Forelimb muscle (tissue), 1 donor: ENCODE measurements at places on chromosomes 6 and 20.
A peak's percentile ranks its signal among the peaks of the same experiment; 100 is the strongest.

- no peak for DNase-seq
Measured at GRCh38 chr20:24442909-24443308, 26.5 kb upstream of the SYNDIG1 start.

DNA sequence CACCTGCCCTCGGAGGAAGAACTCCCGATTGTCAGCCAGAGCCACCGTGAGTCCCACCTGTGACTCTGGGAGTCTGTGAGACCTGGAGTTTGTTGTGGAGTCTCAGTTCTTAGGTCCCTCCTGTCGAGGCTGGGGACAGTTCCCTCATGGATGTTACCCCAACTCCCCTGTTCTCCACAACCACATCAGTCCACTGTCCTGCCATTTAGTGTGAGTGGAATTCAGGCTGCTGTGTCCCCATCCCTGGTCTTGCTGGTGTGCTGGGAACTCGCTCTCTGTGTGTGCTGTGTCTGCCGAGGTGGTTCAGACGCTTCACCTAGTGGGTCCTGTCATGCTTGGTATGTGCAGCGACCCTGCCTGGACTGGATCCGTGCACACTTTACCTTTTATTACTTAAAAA, 163.2 kb downstream of the DTNBP1 start:
- no peak for DNase-seq

DNA sequence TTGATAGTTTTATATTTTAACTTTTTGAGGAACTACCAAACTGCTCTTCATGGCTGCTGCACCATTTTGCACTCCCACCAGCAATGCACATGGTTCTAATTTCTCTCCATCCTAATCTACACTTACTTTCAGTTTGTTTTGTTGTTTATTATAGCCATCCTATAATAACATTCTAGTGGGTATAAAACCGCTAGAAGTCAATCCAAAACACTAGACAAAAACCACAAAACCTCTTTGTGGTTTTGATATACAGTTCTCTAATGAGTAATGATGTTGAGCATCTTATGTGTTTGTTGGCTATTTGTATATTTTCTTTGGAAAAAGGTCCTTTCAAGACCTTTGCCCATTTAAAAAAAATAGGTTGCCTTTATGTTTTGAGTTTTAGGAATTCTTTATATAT, 5.6 kb downstream of the RPP21 start:
- DNase-seq, result no peak

DNA sequence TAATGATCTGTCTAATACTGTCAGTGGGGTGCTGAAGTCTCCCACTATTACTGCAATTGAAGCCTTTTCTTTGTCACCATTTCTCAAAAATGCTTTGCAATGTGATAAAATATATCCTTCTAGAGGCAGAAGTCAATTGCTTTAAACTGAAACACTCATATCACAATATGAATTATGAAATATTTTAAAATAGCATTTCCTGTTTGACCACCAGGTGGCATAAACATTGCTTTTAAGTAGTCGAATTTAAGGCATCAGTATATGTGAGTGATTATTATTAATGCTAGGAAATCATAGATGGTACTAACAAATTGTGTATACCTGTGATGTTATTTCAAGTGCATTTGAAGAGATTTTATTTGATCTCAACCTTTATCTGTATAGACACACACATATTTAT, 87.5 kb downstream of the MEI4 start:
- peak; percentile 8 for DNase-seq

- no peak for DNase-seq
Measured at GRCh38 chr6:30818391-30818841, 65.9 kb upstream of the DDR1 start.

DNA sequence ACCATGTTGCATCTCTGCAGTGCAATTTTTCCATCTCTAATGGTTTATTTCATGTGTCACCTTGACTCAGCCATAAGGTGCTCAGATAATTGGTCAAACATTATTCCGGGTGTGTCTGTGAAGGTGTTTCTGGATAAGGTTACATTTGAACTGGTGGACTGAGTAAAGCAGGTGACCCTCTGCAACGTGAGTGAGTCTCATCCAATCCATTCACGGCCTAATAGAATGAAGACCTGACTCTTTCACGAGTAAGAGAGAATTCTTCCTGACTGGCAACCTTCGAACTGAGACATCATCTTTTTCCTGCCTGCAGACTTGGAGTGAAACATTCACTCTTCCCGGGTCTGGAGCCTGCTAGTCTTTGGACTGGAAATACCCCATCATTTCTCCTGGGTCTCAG, 77.1 kb upstream of the SLC22A23 start:
- DNase-seq, result no peak

DNA sequence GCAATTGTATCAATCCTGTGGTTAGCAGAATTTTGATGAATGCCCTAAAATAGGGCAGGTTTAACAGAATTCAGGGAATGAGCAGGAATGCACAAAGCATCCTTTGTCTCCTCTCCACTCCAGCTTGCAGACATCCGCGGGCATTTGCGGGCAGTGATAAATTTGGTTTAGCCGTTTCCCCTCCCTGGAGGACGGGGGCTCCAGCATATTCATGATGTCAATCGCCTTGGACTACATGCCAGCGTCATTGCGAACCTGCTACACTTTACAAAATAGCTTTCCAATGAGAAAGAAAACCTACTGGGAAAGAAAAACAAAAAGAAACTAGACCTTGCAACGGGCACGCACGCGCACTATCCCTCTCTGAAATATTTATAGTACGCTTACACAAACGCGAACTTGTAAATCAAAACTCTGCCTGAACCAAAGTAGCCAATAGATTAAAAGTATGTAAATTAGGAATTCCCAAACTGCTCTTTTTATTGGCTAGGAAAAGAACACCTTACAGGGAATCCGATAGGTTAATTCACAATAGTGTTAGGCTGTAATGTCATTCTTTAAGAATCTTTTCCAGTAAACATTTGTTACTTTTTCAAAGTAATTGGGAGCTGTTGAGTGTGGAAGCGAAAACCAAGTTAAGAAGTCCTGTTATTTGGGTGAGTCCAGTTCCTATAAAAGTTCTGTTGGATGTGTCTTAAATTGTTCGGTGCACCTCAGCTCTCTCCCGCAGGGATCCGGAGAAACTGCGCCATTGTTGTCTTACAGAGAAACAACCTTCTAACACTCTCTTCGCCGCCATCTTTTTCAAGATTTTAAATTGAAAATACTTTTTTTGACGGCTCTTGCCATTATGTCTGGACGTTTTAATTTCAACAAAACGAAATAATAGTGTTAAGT, 136.7 kb downstream of the HFE start:
- peak; percentile 93 for DNase-seq

GRCh38 chr6:45732731-45733130, 282.9 kb downstream of the CLIC5 start:
- DNase-seq, result no peak

- DNase-seq, result no peak
Measured at GRCh38 chr6:154806804-154807203, 73.6 kb downstream of the SCAF8 start.

GRCh38 chr6:99458319-99458718, 33.2 kb upstream of the PNISR start:
- no peak for DNase-seq

- no peak for DNase-seq
Measured at GRCh38 chr6:35363293-35363750, 21.0 kb downstream of the PPARD start.

DNA sequence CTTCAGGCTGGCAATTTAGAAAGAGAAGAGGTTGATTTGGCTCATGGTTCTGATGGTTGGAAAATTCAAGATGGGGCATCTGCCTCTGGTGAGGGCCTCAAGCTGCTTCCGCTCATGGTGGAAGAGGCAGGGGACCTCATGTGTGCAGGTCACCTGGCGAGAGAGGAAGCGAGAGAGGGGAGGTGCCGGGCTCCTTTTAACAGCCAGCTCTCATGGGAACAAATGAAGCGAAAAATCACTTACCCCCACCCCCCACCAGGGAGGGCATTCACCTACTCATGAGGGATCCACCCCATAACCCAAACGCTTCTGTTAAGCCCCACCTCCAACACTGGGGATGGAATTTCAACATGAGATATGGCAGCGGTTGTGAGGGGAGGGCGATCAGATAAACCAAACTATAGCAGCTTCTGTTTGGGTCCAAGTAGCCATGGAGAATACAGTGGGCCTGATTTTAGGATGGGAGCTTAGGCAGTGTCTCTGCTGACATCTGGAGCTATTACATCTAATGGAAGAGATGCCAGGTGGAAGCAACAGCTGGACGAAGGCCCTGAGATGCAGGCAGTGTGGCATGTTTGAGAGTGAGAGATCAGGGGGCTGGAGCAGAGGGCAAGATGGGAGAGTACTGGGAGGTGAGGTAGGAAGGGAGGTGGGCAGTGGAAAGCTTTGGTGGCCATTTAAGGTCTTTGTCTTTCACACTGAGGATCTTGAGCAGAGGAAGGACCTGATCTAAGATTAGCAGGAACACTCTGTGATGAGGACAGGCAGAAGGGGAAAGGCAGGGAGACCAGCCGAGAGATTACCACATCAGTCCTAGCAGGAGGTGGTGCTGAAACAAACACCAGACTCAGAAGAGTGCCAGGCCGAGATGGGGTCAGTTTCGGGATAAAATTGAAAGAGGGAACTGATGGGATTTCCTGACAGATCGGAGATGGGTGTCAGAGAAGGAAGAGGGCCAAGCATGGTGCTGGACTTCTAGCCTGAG, 161.8 kb downstream of the NFATC2 start:
- DNase-seq, result no peak

DNA sequence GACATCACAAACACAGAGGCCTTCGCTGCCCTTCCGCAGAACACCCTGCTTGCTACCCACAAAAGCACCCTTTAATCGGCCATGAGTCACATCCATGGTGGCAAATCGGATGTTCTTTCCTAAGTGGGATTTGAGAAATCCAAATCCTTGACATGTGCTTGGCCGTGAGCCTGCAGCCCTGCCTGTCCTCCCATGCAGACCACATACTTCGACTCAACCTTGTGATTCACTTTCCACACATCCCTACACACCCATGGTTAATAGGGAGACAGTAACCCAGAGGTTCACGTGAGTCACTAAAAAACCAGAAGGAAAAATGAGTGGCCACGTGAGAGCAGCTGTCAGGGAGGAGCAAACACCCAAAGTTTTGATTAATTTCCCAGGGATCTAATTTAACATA, 19.4 kb downstream of the RAMACL start:
- no peak for DNase-seq

- no peak for DNase-seq
Measured at GRCh38 chr20:11686195-11686594, 231.5 kb upstream of the BTBD3 start.

- no peak for DNase-seq
Measured at GRCh38 chr6:117448011-117448410, 22.3 kb upstream of the ROS1 start.

- DNase-seq, result no peak
Measured at GRCh38 chr6:170036916-170037315, 254.0 kb downstream of the DLL1 start.

- no peak for DNase-seq
Measured at GRCh38 chr6:18279422-18279821, 15.1 kb upstream of the DEK start.

DNA sequence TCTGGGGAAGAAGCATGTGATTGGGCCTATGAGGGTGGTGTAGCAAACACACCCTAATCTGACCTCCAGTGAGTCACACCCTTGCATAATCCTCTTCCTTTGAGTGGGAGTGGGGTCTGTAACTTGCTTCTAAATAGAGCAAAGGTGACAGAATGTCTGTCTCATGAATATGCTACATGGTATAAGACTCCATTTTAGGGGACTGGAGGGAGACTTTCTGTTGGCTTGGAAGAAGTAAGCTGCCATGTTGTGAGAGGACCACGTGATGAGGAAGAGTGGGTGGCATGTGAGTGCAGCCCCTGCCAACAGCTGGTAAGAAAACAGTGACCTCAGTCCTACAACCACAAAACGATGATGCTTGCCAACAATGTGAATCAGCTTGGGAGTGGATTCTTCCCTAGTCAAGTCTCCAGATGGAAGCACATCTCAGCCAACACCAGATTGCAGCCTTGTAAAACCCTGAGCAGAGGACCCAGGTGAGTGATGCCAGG, 3.7 kb downstream of the AK9 start:
- no peak for DNase-seq

- DNase-seq, result no peak
Measured at GRCh38 chr6:15243910-15244619, 1.8 kb upstream of the JARID2 start.

- DNase-seq, result no peak
Measured at GRCh38 chr6:1464781-1465370, 75.5 kb downstream of the FOXF2 start.

GRCh38 chr6:3841066-3841454, 8.1 kb upstream of the FAM50B start:
- no peak for DNase-seq

GRCh38 chr6:165679326-165679725, 16.3 kb upstream of the PDE10A start:
- no peak for DNase-seq

- DNase-seq, result no peak
Measured at GRCh38 chr20:62332421-62332820, 29.6 kb downstream of the ADRM1 start.

GRCh38 chr6:161138543-161139303, 135.1 kb downstream of the AGPAT4 start:
- DNase-seq, result no peak

DNA sequence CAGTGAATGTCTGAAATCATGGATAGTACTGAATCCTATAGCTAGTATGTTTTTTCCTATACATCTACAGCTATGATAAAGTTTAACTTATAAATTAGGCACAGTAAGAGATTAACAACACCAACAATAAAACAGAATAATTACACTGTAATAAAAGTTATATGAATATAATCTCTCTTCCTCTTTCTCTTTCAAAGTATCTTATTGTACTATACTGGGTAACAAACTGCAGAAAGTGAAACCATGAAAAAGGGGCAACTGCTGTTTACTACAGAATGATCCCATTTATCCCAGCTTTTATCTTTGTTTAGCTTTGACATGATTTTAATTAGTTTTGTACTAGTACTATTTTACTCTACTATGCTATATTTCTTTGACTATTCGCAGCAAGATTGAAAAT, 25.8 kb downstream of the ESF1 start:
- DNase-seq, result no peak

DNA sequence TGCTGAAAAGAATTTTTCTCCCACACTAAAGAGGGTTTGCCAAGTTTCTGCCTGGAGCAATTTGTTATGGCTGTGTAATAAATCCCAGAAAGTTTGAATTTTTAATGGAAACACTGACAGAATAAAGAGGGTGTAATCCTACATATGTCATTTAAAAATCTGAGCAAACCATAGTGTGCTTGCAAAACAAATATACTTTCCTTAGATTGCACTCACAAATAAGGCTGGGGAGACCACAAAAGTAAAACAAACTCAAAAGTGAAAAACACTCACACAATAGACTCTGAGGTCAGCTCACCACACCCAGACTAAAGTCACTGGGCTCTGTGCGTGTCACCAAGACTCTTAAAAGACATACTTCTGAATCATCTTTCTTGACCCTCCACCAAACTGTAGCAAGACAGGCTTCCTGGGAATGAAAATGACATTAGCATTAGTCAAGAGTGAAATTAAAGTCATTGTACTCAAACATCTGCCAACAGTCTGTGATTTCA, 4.8 kb upstream of the ATXN1 start:
- DNase-seq, result no peak
